ENCODE measurements at places on chromosomes 12 and 14.

GRCh38 chr12:7321624-7322023, 17.8 kb downstream of the ACSM4 start:
- no peak for DNase-seq

DNA sequence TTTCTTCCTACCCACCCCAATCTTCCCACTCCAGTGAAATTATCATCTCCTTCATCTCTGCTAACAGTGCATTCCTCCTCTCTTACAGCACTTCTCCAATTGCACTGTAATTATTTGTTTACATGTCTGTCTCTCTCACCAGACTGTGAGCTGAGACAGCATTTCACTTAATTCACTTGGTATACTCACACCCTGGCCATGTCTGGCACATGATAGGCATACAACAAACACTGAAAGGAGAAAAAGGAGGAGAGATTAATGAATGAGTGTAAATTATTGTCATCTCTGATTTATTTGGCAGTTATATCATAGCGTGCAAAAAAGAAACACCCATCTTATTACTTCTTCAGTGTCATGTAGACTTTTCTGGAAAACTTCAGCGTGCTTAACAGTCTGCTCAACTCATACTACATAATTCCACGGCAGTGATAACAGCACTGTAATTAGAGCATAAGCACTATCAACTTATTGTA, 452.3 kb downstream of the ADAMTS20 start:
- DNase-seq: no peak

GRCh38 chr14:23353433-23353780, 720 bp upstream of the SLC22A17 start:
- no peak for DNase-seq

- no peak for DNase-seq
Observed at GRCh38 chr12:72368298-72368697, 96.1 kb downstream of the TRHDE start.

- DNase-seq: no peak
Observed at GRCh38 chr12:114679452-114679875, 4.5 kb downstream of the TBX3 start.

GRCh38 chr12:78387721-78388120, 476.9 kb upstream of the SYT1 start:
- no peak for DNase-seq

GRCh38 chr14:104444159-104445030, 135.2 kb upstream of the C14orf180 start:
- no peak for DNase-seq

- DNase-seq: no peak
Observed at GRCh38 chr12:24113701-24114100, 164.2 kb upstream of the SOX5 start.

- no peak for DNase-seq
Observed at GRCh38 chr12:118356809-118357256, 15.9 kb downstream of the TAOK3 start.

GRCh38 chr12:64716371-64716770, 42.8 kb downstream of the GNS start:
- no peak for DNase-seq

- no peak for DNase-seq
Observed at GRCh38 chr12:116150452-116150851, 127.0 kb downstream of the MED13L start.

DNA sequence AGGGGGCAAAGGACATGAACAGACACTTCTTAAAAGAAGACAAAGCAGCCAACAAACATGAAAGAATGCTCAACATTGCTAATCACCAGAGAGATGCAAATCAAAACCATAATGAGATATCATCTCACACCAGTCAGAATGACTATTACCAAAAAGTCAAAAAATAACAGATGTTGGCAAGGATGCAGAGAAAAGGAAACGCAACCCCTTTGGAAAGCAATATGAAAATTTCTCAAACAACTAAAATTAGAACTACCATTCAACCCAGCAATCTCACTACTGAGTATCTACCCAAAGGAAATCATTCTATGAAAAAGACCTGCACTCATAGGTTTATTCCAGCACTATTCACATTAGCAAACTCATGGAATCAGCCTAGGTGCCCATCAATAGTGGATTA, 25.6 kb downstream of the MDM1 start:
- DNase-seq: no peak

DNA sequence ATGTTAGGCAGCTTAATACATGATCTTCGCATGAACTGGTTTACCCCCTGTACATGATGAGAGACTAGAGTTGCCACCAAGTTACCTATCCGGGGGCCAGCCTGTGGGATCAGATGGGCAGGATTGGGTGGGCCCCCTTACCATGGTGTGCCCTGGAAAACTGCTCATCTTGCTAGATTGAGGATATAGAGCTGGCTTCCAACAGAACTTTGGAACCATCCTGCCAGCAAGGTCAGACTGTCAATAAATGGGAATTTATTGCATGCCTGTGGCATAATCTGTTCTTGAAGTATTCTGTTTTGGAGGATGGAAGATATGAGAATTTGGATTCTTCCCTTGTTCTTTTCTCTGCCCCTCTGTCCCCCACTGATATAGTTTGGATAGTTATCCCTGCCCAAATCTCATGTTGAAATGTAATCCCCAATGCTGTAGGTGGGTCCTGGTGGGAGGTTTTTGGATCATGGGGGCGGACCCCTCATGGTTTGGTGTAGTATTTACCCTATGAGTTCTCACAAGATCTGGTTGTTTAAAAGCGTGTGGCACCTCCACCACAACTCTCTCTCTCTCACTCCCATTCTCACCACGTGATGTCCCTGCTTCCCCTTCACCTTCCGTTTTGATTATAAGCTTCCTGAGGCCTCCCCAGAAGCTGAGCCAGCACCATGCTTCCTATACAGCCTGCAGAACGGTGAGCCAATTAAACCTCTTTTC, 3.7 kb upstream of the TM9SF1 start:
- no peak for DNase-seq

DNA sequence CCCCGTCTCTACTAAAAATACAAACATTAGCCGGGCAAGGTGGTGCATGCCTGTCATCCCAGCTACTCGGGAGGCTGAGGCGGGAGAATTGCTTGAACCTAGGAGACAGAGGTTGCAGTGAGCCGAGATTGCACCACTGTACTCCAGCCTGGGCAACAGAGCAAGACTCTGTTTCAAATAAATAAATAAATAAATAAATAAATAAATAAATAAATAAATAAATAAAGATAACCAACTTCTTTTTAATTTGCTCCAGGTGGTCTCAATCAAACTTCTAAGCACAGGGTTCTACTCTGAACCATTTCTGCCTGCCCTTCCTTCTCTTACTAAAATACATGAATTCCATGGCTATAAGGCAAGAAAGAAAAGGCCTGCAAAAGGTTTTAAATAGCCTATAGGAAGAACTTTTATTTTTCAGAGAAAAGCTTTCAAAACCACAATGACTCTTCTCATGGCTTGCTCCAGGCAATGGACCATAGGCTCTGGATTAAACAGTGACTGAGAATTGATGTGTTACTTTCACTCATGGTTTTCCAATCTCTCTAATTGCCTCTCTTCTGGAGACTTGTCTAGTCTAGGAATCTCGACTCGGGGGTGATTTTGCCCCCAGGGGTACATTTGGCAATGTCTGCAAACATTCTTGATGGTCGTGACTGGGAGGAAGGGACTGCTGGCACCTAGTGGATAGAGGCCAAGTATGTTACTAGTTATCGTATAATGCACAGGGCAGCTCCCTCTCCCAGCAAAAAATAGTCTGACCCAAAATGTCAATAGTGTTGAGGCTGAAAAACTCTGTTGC, 14.4 kb downstream of the IGF1 start:
- no peak for DNase-seq

DNA sequence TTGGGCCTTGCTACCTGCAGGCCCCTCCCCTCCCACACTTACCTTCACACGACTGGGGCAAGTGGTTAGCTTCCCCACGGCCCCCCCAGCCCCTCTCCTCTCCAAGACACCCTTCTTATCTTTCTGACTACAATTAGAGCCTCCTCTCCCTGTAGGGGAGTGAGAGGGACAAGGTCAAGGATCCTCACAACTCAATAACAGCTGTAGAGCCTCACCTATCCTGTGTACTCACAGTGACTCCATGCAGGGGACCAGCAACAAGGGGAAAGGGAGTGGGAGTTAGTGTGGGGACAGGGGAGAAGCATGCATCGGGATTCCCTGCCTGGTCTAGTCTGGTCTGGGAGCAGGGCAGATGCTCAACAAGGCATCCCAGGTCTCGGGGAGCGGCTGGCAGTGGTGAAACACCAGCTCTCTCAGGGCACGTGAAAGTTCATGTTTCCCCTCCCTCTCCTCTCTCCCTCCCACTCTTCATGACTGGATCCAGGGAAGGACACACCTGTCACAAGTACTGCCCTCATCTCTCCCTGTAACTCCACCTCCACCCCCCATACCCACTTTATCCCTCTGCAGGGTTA, 45.3 kb downstream of the SMUG1 start:
- DNase-seq: no peak

DNA sequence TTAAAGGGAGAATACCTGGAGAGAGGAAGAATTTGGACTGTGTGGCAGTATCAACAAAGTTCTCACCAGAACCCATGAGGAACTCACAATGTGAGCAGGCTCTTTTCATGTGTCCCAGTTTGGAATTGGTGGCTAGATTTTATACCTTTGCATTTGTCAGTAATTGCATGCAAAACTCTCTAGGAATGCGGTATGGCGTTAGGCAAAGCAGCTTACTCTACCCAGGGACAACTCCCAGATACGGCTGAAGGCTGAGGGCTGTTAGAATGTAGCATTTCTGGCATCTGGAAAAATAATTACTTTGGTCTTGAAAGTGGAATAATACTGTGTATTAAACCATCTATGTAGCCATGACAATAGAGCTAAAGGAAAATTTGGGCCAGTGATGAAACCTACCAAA, 635.5 kb downstream of the SLC16A7 start:
- DNase-seq: no peak

- no peak for DNase-seq
Observed at GRCh38 chr12:92147491-92147890, 1.8 kb upstream of the BTG1 start.

DNA sequence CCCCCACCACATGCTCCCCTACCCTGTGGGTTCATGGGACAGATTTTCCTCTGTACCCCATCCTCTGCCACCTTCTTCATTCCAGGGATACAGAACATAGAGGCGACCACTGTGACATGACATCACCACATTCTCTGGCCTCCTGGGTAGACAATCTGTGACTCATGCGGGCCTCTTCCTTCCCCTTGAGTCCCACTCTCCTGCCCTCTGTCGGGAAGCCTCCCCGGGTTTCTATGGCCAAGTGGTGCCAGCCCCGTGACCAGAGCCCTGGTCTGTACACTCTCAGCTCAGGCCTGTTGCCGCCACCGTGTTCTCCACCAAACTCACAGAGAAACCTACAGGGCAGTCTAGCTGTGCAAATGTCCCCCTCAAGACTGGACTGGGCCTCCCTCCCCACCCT, 8.0 kb downstream of the CLMN start:
- no peak for DNase-seq

- no peak for DNase-seq
Observed at GRCh38 chr14:32565256-32565655, 236.2 kb downstream of the AKAP6 start.

GRCh38 chr14:34072921-34073320, 122.0 kb upstream of the EGLN3 start:
- DNase-seq: no peak

- DNase-seq: no peak
Observed at GRCh38 chr12:21865846-21866245, 75.4 kb downstream of the ABCC9 start.

DNA sequence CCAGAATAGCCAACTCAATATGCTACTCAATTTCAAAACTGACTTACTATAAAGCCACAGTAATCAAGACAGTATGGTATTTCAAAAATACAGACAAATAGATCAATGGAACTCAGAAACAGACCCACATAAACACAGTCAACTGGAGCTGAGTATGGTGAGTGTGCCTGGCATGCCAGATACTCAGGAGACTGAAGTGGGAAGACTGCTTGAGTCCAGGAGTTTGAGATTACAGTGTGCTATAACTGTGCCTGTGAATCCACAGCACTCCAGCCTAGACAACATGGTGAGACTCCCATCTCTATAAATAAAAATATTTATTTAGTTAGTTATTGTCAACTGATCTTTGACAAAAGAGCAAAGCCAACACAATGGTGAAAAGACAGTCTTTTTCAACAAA, 81.8 kb downstream of the NUMB start:
- DNase-seq: no peak

- no peak for DNase-seq
Observed at GRCh38 chr12:31588976-31589375, 2.0 kb downstream of the DENND5B start.

DNA sequence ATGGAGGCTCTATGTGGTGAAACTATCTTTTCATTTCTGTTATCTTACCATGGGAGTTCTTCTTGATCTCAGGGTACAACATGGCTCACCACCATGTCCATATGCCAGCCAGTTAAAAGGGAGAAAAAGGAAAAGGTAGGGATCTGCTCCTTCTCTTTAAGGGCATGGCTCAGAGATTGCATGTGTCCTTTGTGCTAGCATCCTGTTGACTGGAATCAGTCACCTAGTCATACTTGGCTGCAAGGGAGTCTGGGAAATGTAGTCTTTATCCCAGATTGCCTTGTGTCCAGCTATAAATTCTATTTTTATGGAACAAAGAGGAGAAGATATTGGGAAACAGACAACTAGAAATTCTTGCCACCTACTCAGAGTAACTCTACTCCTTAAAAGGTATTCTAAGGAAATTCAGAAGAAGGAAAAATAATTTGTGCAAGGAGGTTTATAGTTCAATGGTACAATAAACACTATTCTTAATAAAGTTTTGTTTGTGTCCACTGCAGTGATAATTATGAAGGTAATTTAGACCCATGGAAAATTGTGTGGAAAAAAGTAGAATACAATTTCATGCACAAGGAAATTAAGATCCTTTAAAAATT, 86.4 kb upstream of the RPH3A start:
- no peak for DNase-seq

DNA sequence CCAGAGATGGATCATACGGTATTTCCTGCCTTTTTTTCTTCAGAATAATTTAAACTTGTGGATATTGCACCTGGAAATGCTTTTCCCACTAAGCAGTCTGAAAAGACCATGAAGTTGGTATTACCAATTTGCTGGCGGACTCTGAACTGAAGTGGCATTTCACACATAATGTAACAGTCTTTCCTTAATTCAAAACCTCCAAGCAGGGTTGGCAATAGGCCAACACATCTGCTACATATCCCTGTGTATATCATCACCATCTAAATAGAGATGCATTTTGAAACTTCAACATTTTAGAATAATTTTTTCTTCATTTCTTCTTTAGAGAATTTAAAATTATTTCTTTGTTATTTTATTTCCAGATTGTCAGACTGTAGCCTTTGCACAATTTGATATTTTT, 100.5 kb downstream of the TSPAN8 start:
- no peak for DNase-seq

- DNase-seq: no peak
Observed at GRCh38 chr12:93507165-93507564, 39.9 kb downstream of the MRPL42 start.

DNA sequence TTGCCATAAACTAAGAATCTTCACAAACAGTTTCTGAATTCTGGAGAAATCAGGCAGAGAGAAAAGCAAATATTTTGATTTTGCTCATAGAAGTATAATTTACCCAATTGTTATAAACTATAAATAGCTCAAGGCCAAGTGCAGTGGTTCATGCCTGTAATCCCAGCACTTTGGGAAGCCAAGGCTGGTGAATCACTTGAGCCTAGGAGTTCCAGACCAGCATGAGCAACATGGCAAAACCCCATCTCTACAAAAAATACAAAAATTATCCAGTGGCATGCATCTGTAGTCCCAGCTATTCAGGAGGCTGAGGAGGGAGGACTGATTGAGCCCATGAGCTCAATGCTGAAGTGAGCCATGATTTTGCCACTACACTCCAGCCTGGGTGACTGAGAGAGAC, 19.6 kb upstream of the MMP19 start:
- DNase-seq: no peak
